ENCODE measurements at places on chromosomes 7 and 10. TPM values are rescaled to one million over a fixed set of nuclear protein-coding genes. Genes with fewer than 3 reads are reported as not detected.

GRCh38 chr7:13717031-13717430, 272.4 kb downstream of the ETV1 start:
- H3K4me3 ChIP-seq: no peak overlapping the region
- no peaks in the 10 kb centered on the region for H3K27me3 ChIP-seq
- H3K36me3 ChIP-seq: no peaks in the 10 kb centered on the region
- no peaks in the 10 kb centered on the region for H3K4me1 ChIP-seq
- no peak overlapping the region for H3K27ac ChIP-seq
- DNase-seq: no peak

DNA sequence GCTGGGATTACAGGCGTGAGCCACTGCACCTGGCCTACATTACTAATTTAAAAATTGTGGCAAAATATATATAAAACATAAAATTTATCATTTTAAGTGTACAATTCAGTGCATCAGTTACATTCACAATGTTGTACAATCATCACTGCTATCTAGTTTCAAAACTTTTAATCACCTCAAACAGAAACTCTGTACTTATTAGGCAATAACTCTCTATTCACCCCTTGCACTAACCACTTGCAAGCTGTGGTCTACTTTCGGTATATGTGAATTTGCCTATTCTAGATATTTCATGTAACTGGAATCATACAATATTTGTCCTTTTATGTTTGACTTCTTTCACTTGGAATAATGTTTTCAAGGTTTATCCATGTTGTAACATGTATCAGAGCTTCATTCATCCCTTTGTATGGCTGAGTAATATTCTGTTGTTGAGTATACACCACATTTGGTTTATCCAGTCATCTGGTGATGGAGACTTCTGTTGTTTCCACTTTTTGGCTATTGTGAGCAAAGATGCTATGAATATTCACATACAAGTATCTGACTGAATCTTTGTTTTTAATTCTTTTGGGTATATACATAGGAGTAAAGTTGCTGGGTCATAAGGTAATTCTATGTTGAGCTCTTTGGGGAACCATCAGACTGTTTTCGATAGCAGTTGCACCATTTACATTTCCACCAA, 14.3 kb upstream of the ELOVL3 start:
- H3K4me3 ChIP-seq: no peak overlapping the region
- DNase-seq: no peak
- H3K27ac ChIP-seq: no peak overlapping the region
- peaks cover 4% of the 10 kb centered on the region for H3K4me1 ChIP-seq
- no peaks in the 10 kb centered on the region for H3K27me3 ChIP-seq

DNA sequence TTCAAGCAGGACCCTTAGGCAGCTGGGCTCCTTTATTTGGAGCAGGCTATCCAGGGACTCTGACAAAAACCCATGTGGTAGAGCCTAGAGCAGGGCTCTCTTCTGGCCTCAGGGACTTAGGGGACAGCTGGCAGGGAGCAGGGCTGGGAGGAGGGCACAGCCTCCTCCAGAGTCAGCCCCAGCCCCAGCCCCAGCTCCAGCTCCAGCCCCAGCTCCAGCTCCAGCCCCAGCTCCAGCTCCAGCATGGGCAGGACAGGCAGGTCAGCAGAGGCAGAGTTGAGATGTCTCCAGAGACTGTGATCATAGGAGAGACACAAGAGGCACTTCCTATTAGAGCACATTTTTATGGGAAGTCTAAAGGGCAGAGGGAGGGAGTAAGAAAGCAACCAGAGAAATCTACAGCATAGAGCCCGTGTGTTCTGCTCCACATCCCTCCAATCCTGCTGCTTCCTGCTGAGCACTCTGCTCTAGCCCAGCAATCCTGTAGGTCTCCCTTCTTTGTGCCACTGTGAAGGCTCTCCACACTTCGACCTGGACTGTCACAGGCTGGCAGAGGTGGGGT, 13.3 kb upstream of the C10orf53 start:
- H3K36me3 ChIP-seq: peaks cover 1% of the 10 kb centered on the region
- H3K27ac ChIP-seq: no peak overlapping the region
- no peak overlapping the region for H3K4me3 ChIP-seq
- peaks cover 26% of the 10 kb centered on the region for H3K27me3 ChIP-seq

DNA sequence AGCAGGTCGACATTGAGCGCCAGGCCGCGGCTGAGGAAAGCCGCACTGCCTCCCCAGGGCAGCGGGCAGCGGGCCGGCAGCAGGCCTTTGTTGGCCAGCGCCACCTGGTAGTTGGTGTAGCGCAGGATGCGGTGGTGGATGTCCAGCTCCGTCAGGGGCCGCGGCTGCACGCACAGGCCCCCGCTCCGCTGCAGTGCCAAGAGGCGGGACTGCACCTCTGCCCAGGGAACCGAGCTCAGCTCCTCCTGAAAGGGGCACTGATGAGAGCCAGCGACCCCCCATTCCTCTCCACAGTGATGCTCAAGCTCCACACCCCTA, 5.2 kb downstream of the ATG9B start:
- H3K4me3 ChIP-seq: peak overlapping the region; percentile 82
- DNase-seq: no peak
- H3K27ac ChIP-seq: no peak overlapping the region
- peaks cover 37% of the 10 kb centered on the region for H3K4me1 ChIP-seq

DNA sequence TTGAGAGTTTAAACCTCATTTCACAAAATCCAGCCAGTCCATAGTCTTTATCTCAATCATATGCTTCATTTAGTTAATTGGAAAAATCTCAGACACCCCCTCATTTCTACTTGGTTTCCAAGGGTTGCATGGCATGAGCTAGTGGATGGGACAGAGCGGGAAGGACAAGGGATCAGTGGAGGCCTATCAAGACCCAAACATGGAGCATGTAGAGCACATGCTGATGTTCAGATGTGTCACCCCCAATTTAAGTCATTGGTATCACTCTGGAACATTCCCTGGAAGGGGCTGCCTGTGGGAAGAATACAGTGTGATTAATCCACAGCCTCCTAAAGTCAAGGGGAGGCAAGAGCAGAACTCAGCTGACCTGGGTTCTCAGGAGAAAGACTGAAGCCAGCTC, 2.3 kb downstream of the C10orf71 start:
- peaks cover 17% of the 10 kb centered on the region for H3K4me1 ChIP-seq
- H3K36me3 ChIP-seq: no peaks in the 10 kb centered on the region
- H3K4me3 ChIP-seq: no peak overlapping the region
- H3K27me3 ChIP-seq: no peaks in the 10 kb centered on the region
- peak overlapping the region; percentile 42 for H3K27ac ChIP-seq

DNA sequence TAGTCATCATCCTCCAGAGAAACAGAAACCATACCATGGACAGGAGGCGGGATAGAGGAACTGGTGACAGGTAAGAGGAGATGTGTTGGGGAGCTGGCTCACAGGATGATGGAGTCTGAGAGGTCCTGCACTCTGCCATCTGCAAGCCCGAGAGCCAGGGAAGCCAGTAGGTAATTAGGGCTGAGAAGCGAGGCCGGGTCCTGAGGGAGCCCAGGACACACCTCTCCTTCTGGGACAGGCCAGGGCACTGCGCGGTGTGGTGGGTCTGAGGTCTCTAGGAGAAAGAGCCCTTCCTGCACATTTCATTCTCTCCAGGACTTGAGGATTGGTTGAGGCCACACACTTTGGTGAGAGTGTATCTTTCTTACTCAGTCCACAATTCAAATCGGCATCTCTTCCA, 415.5 kb downstream of the GLRX3 start:
- H3K4me3 ChIP-seq: no peak overlapping the region
- H3K27ac ChIP-seq: no peak overlapping the region
- DNase-seq: no peak
- no peaks in the 10 kb centered on the region for H3K4me1 ChIP-seq
- no peaks in the 10 kb centered on the region for H3K27me3 ChIP-seq

DNA sequence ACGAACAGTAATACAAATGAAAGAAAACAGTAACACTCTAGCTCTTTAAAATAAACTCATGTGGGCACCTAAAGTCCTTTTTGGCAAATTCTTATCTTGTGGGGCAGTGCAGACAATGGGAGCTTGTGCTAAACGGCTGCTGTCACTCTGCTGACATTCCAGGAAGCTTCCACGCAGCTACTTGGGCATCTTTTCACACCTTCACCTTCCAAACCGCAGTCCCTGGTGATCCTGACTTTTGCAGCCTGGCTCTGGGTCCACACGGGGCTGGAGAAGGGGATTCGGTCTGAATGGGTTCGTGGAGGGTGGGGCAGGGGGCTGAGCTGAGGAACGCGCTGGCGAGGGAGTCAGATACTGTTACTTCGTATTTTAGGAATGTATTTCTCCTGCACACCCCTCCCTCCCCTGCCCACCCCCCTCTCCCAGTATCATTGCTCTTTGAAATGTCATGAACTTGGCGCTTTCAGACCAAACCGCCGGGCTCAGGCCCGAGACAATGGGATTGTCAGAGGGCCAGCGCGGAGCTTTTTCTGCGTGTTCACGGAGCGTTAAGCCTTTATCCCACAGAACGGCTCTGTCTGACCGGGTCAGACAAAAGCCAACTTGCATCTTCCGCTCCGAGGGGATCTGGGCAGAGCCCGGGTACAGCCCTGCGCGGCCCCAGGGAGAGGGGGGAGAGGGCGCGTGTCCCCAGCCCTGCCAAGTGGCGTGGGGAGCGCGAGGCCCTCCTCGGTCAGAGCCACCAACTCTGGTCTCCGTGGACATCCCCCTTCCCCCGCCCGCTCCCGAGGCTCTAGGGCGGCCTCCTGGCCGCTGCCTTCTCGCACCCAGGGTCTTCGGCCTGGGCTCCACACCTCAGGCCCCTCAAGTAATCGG, 76.7 kb upstream of the EN2 start:
- peaks cover 24% of the 10 kb centered on the region for H3K4me1 ChIP-seq
- no peak for DNase-seq
- H3K27ac ChIP-seq: no peak overlapping the region

DNA sequence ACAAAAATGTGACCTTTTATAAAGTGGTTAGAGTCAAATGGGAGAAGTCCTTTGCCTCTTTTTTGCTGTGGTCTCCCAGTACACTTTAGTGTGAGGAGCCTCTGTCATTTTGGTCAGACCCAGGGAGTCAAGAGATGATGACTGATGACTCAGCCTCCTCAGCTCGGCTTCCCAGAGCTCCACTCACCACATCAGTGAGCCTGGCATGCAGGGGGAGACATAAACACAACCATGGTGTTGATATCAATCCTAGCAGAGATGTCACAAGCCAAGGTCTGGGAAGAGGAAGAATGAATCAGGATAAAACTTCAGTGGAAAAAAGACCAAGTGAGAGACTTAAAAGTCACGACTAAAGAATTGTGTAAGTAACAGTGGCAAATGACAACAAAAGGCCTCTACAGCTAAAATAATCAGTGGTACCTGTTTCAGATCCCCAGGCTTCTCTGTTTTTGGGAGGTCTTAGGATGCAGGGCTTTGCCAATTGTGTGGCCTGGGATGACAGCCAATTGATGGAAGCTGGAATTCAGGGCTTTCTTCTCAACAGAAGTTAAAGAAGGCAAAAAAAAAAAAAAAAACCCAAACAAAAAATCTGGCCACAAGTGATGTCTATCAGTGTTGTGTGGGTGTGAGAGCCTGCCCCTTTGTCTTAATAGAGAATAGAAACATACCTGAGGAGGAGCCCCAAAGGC, 50.2 kb downstream of the TFAM start:
- peaks cover 31% of the 10 kb centered on the region for H3K27me3 ChIP-seq
- H3K4me3 ChIP-seq: no peak overlapping the region
- H3K36me3 ChIP-seq: no peaks in the 10 kb centered on the region

DNA sequence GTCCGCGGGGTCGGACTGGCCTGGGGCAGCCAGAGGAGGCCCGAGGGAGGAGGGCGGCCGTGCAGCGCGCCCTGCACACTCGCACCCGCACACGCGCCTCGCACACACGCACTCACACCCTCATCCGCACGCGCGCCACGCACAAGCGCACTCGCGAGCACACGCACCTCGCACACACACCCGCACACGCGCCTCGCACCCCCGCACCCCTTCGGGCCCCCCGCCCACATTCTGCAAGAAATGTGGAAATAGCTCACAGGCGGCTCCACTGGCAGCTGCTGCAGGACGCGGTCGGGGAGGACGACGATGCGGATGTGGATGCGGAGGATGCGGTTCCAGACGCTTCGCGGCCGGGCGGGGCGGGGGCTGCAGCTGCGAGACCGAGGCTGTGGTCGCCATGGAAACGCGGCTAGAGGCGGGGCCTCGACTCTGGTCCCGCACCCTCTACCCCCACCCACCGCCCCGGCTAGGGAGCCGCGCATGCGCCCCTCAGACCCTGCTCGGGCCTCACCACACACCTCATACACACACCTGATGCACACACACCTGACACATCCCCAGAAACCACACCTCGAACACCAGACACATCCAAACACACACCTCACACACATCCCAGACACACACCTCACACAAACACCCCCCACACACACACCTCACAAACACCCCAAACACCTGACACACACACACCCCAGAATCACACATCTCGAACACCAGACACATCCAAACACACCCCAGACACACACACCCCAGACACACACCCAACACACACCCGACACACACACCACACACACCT, at the start of gene CALY:
CALY (minus strand) TSS at position 320 of the 793 bp plus-strand sequence. CDS start 7,907 bp downstream, outside the sequence.
- peak; percentile 81 for DNase-seq
- peaks cover 6% of the 10 kb centered on the region for H3K4me1 ChIP-seq
- H3K27me3 ChIP-seq: peaks cover 36% of the 10 kb centered on the region
- H3K36me3 ChIP-seq: no peaks in the 10 kb centered on the region

- H3K27me3 ChIP-seq: no peaks in the 10 kb centered on the region
- peaks cover 7% of the 10 kb centered on the region for H3K36me3 ChIP-seq
- H3K27ac ChIP-seq: peak overlapping the region; percentile 38
- no peak overlapping the region for H3K4me3 ChIP-seq
These were observed 547.7 kb upstream of the GALNT17 start for GRCh38 chr7:70583965-70584883.

DNA sequence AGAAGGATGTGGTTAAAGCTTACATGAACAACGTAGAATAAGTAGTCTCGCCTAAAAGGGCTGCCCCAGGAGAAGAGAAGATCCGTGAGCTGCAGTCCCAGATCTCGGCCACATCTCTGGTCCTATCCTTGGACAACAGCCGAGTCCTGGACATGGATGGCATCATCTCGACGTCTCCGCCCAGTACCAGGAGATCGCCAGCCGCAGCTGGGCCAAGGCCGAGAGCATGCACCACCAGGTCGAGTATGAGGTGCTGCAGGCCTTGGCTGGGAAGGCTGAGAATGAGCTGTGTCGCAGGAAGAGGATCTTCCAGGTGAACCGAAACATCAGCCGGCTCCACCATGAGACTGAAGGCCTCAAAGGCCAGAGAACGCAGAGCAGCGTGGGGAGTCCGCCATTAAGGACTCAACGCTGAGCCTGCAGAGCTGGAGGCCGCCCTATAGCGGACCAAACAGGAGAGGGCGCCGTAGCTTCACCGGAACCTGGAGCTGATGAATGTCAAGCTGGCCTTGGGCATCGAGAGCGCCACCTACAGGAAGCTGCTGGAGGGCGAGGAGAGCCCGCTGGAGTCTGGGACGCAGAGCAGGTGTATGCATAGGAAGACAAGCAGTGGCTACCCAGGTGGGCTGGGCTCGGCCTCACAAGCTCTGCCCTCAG, 22.2 kb downstream of the LIPK start:
- H3K27ac ChIP-seq: no peak overlapping the region
- no peaks in the 10 kb centered on the region for H3K36me3 ChIP-seq
- DNase-seq: no peak
- H3K4me3 ChIP-seq: no peak overlapping the region
- H3K4me1 ChIP-seq: peaks cover 8% of the 10 kb centered on the region

ANKRD30A gene
- polyA plus RNA-seq: not detected

UPF2 gene
- 13.8 TPM for polyA plus RNA-seq
